ENCODE measurements at places on chromosomes 12 and 14. TPM values are rescaled to one million over a fixed set of nuclear protein-coding genes. Genes with fewer than 3 reads are reported as not detected.

ETFBKMT gene
- total RNA-seq, result 4.1 TPM

SIRT4 gene
- total RNA-seq, result 0.50 TPM

HSPB8 gene
- total RNA-seq, result 10.9 TPM

KLRF1 gene
- not detected for total RNA-seq

MYRFL gene
- total RNA-seq, result not detected

LEMD3 gene
- 17.4 TPM for total RNA-seq

Data from cardiac ventricle fibroblast (primary cell).